ENCODE measurements at places on chromosomes 2 and 18.

- no peak for DNase-seq
Measured at GRCh38 chr2:165203689-165204559, at the start of gene SCN3A. TSS of gene SCN3A (minus strand) at chr2:165204050. CDS start at chr2:165176394, 27,656 bp downstream.

- no peak for DNase-seq
Measured at GRCh38 chr2:17822445-17823117, 6.3 kb downstream of the MSGN1 start.

- no peak for DNase-seq
Measured at GRCh38 chr2:127092306-127092705, 14.6 kb downstream of the BIN1 start.

GRCh38 chr18:28729321-28729720, 552.4 kb upstream of the CDH2 start:
- DNase-seq = no peak

DNA sequence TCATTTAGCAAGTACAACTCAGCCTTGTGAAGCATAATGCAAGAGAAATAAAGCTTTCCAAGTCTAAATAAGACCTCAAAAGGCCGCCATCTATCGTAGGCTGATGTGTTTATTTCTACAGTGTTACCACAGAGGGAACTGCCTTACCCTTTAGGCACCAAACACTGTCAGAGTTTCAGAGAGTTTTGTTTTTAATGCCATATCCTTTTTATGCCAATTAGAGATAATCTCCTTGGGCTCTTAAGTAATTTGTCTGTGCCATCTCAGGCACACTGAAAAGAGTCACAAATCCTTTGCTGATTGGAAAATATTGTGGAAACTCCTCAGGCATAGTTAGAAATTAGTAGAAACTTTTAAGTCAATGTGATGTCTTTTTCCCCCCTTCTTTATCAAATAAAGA, 797.1 kb downstream of the SLC4A3 start:
- no peak for DNase-seq
